ENCODE measurements at places on chromosomes 11 and 22.

GRCh38 chr11:43021466-43021865 is 290.3 kb upstream of the API5 start:
- DNase-seq = no peak

DNA sequence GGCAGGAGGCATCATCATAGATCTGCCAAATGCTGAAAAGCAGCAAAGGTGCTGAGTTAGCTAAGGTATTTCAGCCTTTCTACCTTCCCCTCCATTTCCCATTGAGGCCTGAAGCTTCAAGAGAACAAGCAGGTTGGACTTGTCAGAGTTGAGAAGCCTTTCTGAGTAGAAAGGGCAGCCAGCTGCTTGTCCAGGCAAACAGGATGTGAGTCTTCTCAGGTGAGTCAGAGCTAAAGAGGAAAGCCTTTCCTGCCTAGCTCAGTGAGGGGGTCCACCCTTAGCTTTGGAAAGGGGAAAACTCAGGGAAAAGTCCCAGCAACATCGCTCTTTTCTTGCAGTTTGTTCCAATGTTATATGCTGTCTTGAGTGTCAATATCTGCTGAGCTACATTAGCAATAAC is 13.2 kb upstream of the MPZL2 start:
- DNase-seq = no peak

- DNase-seq = no peak
Measured at GRCh38 chr11:36123336-36124101, 165.7 kb downstream of the COMMD9 start.

DNA sequence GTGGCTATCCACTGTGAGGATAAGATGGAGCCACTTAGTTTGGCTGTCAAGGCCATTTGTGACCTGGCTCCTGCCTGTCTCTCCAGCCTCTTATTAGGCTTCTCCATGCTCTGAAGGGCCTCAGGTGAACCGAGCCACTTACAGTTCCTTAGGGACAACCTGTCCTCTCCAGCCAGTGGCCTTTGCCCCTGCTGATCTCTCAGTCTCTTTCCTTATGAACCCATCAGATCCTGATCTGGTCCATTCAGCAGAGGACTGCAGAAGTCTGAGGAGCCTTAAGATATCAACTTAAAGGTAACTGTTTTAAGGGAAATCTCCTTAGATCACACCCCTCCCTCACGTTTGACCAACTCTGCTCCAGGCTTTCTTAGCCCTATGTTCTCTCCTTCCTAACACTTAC is 2.4 kb downstream of the DUSP18 start:
- DNase-seq = no peak

GRCh38 chr11:76844511-76844910 is 16.2 kb upstream of the ACER3 start:
- DNase-seq = no peak

GRCh38 chr11:20112291-20113148 is 47.8 kb downstream of the DBX1 start:
- DNase-seq = no peak

- no peak for DNase-seq
Measured at GRCh38 chr22:36252754-36253522, at the start of gene APOL1. Gene APOL1, plus strand, starts transcription at chr22:36253133. Its CDS starts 1,823 bp downstream, at chr22:36254956.

GRCh38 chr11:46390331-46391171 is 1.0 kb downstream of the CHRM4 start:
- no peak for DNase-seq

GRCh38 chr11:69212798-69213110 is 57.0 kb downstream of the SMIM38 start:
- DNase-seq = no peak

GRCh38 chr11:613369-613968 is 2.3 kb downstream of the IRF7 start:
- peak; percentile 62 for DNase-seq

DNA sequence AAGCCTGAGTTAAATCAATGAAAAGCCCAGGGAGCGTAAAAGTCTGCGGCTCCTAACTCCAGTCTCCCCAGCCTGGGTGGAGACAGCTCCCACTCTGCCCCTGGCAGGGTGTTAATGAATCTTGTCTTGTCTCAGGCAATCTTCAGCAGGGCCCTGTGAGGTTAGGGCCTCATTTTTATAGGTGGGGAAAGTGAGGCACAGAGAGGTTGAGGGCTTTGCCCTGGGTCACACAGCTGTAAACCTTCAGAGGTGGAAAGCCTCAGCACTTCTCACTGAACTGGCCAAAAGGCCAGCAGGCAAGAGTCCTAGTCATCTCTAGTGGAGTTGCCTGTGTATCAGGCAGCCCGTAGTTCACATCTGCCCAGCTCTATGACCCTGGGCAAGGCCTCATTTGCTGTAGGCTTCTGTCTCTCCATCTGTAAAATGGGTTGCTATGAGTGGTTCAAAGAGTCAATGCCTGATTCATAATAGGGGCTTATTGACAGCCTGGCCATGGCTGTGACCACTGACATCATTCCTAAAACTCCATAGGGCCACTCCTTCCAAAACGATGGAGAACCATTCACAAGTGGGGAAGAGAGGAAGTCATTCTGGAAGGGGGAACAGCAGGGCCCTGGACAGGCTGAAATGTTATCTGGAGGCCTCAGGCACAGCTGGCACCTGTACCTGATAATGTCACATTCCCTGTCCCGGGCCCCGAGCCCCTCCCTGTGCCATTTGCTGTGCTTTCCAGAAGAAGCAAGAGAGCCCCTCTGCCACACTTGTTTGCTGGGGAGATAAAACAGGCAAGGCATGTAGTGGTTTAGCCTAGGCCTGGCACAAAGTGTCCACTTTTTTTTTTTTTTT is 6.0 kb downstream of the CBX7 start:
- no peak for DNase-seq

All from stimulated activated CD8-positive, alpha-beta memory T cell treated with anti-CD3 and anti-CD28 coated beads, Interleukin-2, amount 100 ng/mL, for 1 hour (primary cell).